ENCODE measurements at places on chromosomes 1 and 21.

- no peak for DNase-seq
Observed at GRCh38 chr1:152806576-152806975, at the start of gene LCE1C. LCE1C (minus strand) TSS chr1:152806651; CDS start chr1:152805478, 1,173 bp downstream.

DNA sequence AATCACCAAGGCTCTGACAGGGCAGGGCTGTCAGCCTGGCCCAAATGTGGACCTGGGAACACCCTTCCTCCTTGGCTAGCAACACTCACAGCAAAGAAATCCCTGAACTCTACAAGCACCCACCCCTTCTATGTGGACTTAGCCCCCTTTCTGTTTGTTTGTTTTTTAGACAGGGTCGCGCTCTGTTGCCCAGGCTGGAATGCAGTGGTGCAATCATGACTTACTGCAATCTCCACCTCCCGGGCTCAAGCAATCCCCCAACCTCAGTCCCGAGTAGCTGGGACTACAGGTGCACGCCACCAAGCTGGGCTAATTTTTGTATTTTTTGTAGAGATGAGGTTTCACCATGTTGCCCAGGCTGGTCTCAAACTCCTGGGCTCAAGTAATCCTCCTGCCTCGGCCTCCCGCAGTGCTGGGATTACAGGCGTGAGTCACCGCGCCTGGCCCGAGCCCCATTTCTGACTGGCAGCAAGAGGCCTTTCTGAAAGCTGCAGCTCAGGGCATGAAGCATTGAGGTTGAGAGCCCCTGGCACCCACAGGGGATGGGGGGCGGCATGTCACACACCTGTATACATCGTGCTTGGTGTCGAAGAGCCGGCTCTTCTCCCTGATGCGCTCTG lies 16.2 kb downstream of the RIPK4 start:
- no peak for DNase-seq

DNA sequence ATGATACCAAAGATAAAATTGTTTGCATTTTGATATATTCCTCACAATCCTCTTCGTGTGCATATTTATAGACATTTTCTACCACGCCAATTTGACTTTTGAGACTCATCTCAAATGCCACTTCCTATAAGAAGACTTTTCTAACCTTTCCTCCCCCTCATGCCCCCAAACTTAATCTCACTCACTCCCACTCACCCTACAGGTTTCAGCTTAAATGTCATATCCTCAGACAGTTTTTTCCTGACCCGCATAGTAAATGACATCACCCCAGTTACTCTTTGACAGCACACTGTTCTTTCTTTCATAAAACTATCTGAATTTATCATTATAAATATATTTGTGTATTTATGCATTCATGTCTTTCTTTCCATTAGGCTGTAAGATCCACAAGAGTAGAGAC lies 29.6 kb upstream of the RGS8 start:
- no peak for DNase-seq

DNA sequence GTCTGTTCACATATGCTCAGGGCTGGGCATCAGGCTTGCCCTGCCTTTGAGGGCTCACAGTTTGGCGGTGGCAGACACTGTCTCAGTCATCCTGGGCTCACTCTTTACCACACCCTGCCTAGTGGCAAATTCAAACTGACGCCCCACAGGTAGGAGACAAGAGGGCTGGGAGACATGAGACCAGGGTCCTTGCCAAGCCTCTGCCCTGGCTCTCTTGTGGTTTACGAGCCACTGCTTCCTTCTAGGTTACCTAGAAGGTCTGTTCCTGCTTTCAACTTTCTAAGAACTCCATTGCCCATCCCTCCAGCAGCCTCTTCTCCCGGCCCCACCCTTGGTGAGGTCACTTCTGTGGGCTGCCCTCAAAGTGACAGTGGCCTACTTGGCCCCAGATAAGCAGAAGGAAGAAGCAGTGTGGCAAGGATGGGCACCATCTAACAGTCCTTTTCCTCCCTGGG lies 10.5 kb downstream of the KIF21B start:
- DNase-seq: no peak

GRCh38 chr1:154429118-154429517 lies 24.0 kb downstream of the IL6R start:
- no peak for DNase-seq

Measured in coronary artery (tissue), 2 donors.